ENCODE measurements at places on chromosomes 4 and X. TPM values are rescaled to one million over a fixed set of nuclear protein-coding genes. Genes with fewer than 3 reads are reported as not detected.

XAGE1A gene
- not detected for total RNA-seq

AP1AR gene
- total RNA-seq = 25.0 TPM

GRCh38 chrX:22164770-22165388 is 107.8 kb upstream of the CBLL2 start:
- no peak for DNase-seq

GRCh38 chr4:86482306-86483172 is 111.6 kb upstream of the PTPN13 start:
- DNase-seq = peak; percentile 13

DNA sequence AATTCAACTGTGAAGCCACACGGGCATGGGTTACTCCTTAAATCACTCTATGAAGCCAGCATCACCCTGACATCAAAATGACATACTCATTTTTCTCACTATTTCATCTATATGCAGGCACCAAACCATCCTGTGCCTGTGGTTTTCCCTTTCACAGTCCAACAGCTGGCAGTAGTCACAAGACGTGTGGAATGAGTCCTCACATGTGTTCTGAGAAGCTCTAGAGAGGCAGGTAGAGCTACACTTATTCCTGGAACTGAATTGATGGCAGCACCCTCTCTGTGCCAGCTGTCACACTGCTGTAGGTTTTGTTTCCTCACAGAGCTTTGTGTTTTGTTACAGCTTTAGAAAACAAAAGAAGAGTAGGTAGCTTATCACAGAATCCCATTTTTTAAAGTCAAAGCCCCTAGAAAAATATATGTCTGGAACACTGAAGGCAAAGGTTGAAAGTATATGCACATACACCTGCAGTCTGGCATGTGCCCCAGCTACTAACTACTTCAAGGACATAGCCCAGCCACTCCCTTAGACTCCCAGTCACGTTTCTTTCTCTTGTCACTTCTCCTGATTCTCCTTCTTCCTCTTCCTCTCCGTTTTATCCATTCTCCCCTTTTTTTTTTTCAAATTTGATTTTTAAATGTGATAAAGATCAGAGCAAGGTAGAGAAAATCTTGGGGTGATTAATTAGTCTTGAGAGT is 107.1 kb downstream of the ANXA10 start:
- no peak for DNase-seq

Data from G401 (cell line).